Activated CD4-positive, alpha-beta T cell treated with anti-CD3 and anti-CD28 coated beads for 1 hour (primary cell): ENCODE measurements at places on chromosomes 11 and 22.

DNA sequence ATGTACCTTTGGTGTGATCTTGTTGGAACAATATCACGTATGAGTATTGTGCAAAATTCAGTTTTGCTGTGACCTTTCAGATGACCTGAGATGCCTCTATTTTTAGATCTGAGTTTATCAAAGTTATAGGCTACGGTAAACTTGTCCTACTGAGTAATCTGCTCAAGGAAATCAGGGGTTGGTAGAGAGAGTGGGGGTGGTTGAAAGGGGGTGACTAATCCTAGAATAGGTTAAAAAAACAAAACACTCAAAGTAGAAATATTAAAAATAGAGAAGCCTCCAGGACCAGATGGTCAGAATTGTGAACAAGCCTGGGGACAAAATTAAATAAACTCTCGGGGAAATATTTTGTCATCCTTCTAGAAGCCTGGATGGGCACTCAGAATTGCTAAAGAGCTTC, 59.9 kb upstream of the C11orf87 start:
- DNase-seq = no peak

- DNase-seq = no peak
Measured at GRCh38 chr22:20403779-20404140, 9.8 kb downstream of the ZNF74 start.

DNA sequence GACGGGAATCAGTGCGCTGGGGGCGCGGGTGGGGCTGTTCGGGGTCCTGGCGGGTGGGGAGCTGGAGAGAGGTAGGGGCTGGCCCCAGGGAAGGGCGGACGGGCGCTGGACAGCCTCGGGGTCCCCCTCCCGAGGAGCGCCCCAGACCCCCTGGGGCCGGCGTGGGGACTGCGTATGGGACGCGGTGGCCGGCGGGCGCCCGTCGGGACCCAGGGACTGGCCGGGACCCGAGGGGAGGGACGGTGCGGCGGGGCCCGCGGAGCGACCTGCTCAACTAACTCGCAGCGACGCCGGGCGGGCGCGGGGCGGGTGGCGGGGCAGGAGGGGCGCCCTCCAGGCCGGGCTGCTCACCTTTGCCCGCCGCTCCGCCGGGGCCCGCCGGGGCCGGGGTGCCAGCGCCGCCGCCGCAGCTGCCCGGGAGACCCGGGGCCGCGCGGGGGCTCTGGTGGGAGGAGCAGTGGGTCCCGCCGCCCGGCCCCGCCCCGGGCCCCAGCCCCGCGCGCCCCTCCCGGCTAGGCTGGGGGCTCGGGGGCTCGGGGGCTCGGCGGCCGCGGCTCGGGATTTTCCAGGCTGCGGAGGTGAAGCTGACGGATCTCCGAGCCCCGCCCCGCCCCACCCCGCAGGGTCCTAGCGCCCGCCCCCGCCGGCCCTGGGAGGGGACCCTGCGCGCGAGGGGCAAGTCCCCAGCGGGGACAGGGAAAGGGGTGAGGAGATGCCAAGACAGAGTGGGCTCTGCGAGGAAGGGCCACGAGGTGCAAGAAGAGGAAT, 12.3 kb downstream of the STARD10 start:
- DNase-seq = peak; percentile 42

- DNase-seq = no peak
Measured at GRCh38 chr11:64608636-64609035, 17.6 kb downstream of the SLC22A12 start.

GRCh38 chr22:19473578-19473977, 5.4 kb downstream of the UFD1 start:
- DNase-seq = no peak

GRCh38 chr11:100151944-100152343, 535.1 kb upstream of the ARHGAP42 start:
- DNase-seq = no peak

- no peak for DNase-seq
Measured at GRCh38 chr11:109794501-109794900, 298.7 kb upstream of the ZC3H12C start.

- DNase-seq = no peak
Measured at GRCh38 chr11:128941110-128941509, 1.6 kb downstream of the TP53AIP1 start.

DNA sequence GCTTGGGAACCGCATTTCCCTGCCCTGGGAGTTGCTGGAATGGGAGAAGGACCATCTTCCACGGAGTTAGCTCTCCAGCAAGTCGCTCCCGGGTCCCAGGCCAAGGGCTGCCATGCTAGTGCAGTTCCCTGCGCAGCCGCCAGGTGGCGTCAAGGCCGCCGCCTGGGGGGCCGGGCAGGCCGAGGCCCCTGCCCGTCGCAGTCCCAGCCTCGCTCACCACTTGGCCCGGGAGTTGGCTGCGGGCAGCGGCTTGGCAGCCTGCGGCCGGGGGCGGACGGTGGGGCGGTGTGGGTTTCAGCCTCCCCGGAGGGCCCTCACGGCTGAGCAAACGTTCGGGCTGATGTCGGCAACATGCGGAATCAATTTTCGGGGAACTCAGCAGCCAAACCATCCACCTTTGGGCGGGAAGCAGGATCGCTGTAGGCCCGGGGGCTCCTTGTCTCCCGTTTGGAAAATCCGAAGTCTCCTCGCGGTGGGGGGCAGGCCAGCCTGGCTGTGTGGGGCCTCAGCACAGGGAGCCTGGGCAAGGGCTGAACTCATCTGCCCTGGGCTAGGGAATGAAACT, 415.1 kb downstream of the SOX6 start:
- DNase-seq = no peak

DNA sequence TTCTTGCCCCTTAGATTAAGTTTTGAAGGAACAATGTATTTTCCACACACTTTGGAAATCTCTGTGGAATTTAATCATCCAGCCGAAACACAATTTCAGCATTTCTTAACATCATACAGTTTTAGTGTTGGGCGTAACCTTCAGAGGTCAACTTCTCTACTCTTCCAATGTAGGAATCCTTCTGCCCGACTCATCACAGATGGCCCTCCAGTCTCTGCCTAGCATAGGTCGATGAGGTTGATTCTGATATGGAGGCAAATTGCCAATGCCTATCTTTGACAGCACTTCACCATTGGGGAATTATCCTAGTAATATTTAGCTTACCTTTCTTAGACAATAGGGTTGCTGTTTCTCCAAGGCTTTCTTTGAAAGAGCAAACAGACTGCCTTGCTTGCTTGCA, 175.7 kb upstream of the TTC12 start:
- no peak for DNase-seq

GRCh38 chr11:1483445-1483961, 3.1 kb downstream of the MOB2 start:
- no peak for DNase-seq

- no peak for DNase-seq
Measured at GRCh38 chr11:103980108-103980507, 56.3 kb upstream of the DDI1 start.
